CD4-positive, alpha-beta T cell treated with Interleukin-6 for 4 hours (primary cell): ENCODE measurements at places on chromosomes 6 and 20.

GRCh38 chr6:91669154-91669870 is 1082.4 kb upstream of the MAP3K7 start:
- DNase-seq = no peak

GRCh38 chr20:19602675-19603375 is 155.2 kb upstream of the RIN2 start:
- no peak for DNase-seq

- DNase-seq = no peak
These were observed 173.9 kb downstream of the NFATC2 start for GRCh38 chr20:51368461-51369211.

DNA sequence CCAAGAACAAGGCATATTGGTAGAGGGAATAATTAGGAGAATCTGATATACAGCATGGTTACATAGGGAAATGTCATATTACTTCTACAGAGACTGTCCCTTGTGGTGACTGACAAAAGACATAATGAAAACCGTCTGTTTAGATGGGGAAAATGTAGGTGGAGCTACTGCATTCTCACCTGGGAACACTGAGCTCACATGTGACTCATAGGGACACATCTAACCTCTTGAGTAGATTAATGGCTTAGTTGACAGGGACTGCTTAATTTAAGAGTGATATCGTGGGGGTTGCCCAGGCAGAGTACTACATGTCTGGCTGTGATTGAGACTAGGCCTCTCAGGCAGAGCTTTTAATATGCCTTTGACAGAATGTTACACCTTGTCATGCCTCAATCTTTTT is 235.3 kb upstream of the ZFP64 start:
- DNase-seq = no peak

- no peak for DNase-seq
These were observed 11.1 kb downstream of the GLP1R start for GRCh38 chr6:39059496-39060310.

- DNase-seq = no peak
These were observed 238.3 kb downstream of the ATXN1 start for GRCh38 chr6:16522937-16523336.

- no peak for DNase-seq
These were observed 79.0 kb downstream of the TRERF1 start for GRCh38 chr6:42372699-42373098.

DNA sequence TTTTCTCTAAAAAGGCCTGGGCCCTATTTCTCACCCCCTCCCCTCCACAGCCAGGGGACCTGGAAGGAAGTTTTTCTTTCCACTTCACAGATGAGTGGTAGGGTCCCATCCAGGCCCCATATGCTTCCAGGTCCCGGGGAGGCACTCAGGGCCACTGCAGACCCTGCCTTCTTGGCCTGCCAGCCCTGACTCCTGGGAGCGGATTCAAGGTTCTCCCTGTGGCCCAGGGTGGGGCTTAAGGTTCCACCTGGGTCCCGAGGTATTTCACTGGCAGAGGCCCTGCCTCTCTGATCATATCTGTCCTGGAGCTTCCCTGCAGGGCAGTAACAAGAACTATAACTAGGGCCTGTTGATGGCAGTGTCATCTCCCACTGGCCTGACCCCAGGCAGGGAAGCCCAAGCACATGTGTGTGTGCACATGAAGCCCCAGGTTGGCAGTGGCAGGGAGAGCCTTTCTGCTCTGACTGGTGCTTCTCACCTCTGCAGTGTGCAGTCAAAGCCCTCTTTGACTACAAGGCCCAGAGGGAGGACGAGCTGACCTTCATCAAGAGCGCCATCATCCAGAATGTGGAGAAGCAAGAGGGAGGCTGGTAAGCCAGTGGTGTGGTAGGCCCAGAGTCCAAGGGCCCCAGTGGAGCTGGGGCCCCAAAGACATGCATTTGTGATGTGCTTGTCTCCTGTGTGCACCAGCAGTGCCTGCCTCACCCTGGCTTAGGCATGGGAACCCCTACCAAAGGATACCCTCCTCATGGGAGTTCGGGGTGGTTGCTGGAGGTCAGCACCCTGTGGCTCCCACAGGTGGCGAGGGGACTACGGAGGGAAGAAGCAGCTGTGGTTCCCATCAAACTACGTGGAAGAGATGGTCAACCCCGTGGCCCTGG is 31.2 kb downstream of the PLCG1 start:
- no peak for DNase-seq

- DNase-seq = no peak
These were observed 61.1 kb upstream of the TGM3 start for GRCh38 chr20:2234598-2235191.

DNA sequence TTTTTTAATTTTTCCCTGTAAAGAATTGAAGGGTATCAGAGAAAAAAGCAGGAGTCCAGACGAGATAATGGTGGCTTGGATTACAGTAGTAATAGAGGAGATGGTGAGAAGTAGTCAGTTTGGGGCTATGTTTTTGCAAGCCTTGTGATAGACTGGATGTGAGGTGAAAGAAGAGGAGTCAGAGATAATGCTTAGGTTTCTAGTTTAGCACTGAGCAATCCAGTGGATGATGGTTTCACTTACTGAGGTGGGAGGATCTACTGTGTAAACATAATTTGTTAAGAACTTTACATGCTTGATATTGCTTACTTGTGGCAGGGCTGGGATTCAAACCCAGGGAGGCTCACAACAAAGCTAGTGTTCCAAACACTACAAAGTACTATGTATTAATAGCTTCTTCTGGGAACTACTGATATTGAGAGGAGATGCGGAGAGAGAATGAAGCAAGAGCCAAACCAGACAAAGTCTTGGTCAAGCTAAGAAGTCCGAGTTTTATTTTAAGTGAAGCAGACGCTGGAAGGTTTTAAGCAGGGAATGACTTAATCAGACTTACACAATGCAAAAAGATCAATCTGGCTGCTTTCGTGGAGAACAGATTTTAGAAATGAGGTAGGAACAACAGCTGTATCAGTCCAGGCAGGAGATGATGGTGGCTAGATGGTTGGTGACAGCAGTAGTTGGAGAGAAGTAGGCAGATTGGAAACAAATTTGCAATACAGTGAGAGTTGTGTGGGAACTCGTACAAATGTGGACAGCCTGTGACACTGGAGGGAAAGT is 58.0 kb downstream of the ZFAND3 start:
- DNase-seq = no peak

- no peak for DNase-seq
These were observed 149.8 kb downstream of the SH3BGRL2 start for GRCh38 chr6:79780881-79781280.

DNA sequence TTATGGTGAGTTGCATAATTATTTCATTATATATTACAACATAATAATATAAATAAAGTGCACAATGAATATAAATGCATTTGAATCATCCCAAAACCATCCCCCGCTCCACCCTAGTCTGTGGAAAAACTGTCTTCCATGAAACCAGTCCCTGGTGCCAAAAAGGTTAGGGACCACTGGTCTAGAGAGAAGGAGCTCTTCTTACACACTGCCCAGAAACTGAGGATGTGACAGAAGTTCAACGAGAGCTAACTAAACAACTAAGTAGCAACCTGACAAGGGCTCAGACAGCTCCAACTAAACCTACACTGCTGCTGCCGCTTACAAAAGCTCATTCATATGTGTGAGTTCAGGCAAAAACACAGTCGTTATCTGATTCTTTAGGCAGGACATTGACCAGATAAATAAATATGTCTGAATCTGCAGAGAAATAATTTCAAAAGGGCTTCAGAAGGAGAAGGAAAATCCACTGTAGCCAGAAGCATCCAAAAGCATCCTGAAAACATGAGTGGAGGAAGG is 125.9 kb downstream of the ATXN1 start:
- no peak for DNase-seq

DNA sequence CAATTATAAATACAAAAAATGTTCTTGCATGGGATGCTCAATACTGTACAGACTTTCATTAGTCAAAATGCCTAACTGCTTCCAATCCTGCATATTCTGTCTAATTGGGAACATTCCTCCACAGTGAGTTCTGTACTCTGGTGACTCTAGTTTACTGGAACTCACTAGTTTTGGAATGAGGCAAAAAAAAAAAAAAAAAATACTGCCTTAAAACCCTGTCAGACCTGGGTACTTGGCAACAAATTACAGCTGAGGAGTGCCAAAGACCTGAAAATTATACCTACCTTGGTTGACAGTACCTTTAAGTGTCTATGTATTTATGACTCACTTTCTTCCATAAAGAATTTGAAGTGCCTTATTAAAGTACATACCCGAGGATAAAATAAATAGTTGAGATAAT is 276.7 kb downstream of the FARS2 start:
- no peak for DNase-seq

GRCh38 chr6:467671-468082 is 76.1 kb downstream of the IRF4 start:
- DNase-seq = no peak

DNA sequence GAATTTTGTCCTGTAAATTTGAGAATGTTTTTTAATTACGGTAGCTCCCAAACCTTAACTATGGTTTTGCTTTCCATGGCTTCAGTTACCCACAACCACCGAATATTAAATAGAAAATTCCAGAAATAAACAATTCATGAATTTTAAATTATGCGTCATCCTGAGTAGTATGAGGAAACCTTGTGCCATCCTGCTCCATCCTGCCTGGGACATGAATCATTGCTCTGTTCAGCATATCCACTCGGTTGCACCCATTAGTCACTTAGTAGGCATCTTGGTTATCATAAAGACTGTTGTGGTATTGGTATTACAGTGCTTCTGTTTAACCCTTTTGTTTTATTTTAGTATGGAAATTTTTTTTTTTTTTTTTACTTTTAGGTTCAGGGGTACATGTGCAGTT is 39.7 kb downstream of the KCNS1 start:
- DNase-seq = no peak

DNA sequence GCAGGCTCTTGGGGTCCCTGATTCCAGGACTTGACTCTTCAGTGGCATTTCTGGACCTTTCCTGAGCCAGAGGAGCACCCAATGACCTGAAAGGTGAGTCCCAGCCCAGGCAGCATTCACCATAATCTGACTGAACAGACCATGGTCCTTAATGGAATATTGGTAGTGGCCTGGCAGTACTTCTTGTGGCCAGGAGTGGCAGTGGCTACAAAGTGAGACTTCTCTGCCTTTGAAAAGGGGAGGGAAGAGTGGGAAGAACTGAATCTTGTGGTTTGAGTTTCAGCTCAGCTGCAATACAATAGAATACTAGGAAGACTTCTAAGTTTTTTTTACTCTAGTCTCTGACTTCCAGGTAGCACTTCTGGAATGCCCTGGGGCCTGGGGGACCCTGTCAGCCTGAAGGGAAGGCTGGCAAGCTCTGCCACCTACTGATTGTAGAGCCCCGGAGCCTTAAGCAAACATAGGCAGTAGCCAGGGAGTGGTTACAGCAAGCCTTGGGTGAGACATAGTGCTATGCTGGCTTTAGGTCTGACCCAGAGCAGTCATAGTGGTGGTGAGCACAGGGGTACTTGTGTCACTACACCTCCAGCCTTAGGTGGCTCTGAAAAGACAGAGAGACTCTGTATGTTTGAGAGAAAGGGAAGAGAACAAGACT is 674.2 kb upstream of the MANEA start:
- DNase-seq = no peak

DNA sequence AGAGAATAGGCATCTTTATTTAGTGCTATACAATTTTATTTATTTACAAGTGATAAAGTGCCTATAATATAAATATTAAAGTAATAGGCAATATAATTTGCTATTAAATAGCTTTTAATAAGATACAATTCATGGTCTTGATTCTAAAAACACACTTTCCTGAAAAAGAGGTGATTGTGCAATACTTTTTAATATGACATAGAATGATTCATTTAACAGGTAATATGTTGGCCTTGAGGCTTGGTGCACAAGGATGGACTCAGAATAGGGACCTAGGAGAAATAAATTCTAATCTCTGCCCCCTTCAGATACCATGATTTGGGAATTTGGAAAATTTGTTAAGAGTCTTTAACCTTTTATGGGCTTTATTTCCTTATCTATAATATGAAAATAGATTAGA is 149.9 kb upstream of the FUT9 start:
- DNase-seq = no peak

DNA sequence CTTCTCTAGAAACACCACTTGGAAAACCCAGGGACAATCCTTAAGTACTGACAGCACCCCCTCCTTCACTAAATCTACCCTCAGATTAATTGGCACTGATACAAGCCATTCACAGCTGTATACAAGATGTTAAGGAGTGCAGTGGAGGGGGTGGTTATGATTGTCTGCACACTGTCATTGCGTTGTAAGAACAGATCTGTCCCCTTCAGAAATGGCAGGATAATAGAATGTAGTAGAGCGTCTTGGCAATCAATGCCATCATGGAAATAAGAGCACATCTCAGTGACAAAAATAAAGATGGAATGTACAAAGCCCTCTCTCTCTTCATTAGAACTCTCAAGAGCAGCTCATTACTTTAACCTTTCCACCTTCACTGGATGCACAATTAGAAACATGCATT is 324.9 kb upstream of the TBX18 start:
- DNase-seq = no peak

DNA sequence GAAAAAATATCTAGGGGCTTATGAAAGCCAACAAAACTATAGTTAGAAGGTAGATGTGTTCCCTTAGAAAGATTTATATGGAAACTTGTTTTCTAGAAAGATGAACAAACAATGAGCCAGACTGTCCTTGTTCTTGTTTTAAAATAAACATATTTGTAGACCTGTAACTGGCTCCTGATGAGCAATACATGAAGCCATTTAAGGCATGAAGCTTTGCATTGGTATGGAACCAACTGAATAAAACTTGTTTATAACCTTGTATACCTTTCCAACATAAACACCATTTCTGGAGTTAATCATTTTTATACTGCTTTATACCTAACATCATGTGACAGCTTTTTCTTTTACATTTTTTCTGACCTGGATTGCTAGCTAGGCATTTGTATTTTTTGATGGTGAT is 247.8 kb downstream of the PRL start:
- DNase-seq = no peak

- DNase-seq = no peak
These were observed 92.0 kb upstream of the TMEM181 start for GRCh38 chr6:158467923-158468322.

- DNase-seq = no peak
These were observed 1.9 kb downstream of the BLCAP start for GRCh38 chr20:37525810-37526209.

- peak; percentile 7 for DNase-seq
These were observed 6.2 kb downstream of the CST11 start for GRCh38 chr20:23446505-23446904.

DNA sequence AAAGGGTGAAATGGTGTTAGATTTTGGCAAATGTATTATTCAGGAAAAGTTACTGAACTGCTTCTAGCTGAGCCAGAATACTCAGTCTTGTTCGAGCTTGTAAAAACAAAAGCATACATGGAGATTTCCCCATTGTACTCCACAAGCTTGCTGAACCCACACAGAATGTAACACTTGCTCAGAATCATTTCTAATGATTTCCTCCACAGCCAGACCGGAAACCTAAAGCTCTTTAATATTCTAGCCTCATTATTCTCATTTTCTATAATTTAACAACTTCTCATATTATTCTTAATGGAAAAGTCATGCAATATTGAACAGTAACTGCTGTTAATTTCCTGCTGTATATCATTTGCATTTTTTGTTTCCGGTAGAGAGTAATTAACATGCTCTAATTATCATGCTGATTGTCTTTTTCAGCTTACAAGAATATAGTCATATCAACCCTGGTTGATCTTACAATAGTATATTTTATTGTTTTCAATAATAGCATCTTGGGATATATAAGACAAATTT is 1387.5 kb upstream of the EYS start:
- DNase-seq = no peak
